ENCODE measurements at places on chromosomes 1 and 21.

DNA sequence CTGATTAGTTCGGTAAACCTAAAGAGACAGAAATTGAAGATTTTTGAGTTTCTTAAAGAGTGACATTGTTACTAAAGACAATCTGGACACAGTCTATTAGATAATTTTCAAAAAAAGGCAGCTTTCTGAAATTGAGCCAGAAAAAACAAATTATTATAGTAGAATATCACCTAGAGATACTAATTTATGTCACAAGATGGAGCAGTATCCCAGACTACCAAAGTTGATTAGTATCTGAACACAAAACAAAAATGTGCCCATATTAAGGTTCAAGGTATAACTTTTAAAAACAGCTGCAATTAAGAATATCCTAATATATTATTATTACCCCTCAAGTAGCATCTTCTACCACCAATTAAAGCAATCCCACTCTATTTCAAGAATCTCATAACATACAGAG, 40.5 kb upstream of the SYT2 start:
- no peak for DNase-seq

GRCh38 chr1:202593845-202594244, 116.4 kb downstream of the SYT2 start:
- DNase-seq = no peak

GRCh38 chr21:39153842-39154241, 29.4 kb downstream of the PSMG1 start:
- no peak for DNase-seq

- no peak for DNase-seq
Observed at GRCh38 chr1:213783893-213784292, 203.9 kb upstream of the PROX1 start.

DNA sequence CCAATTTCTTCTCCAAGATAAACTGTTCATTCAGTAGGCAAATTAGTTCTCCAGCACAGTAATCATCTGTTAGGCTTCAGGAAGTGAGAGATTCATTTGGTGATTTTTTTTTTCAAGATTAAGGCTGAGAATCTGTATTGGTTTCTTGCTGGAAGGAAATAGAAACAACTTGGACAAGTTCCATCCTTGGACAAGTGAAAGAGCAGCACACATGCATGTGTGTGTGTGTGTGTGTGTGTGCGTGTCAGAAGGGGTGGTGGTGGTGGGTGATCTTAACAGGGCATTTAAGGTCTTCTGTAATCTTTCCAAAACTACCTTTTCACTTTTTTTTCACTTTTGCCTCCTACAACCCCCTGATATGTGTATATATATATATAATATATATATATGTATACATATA, 15.9 kb upstream of the SUCO start:
- no peak for DNase-seq

- no peak for DNase-seq
Observed at GRCh38 chr21:44702111-44702972, 5.4 kb downstream of the KRTAP10-12 start.

GRCh38 chr1:50231209-50231608, 122.5 kb downstream of the ELAVL4 start:
- DNase-seq = no peak

GRCh38 chr1:209704584-209704983, at the start of gene HSD11B1:
Gene HSD11B1, plus strand, starts transcription at chr1:209704846. Its CDS starts 97 bp downstream, at chr1:209704943.
- no peak for DNase-seq

GRCh38 chr1:63051356-63051755, 267.4 kb downstream of the ATG4C start:
- DNase-seq = no peak

DNA sequence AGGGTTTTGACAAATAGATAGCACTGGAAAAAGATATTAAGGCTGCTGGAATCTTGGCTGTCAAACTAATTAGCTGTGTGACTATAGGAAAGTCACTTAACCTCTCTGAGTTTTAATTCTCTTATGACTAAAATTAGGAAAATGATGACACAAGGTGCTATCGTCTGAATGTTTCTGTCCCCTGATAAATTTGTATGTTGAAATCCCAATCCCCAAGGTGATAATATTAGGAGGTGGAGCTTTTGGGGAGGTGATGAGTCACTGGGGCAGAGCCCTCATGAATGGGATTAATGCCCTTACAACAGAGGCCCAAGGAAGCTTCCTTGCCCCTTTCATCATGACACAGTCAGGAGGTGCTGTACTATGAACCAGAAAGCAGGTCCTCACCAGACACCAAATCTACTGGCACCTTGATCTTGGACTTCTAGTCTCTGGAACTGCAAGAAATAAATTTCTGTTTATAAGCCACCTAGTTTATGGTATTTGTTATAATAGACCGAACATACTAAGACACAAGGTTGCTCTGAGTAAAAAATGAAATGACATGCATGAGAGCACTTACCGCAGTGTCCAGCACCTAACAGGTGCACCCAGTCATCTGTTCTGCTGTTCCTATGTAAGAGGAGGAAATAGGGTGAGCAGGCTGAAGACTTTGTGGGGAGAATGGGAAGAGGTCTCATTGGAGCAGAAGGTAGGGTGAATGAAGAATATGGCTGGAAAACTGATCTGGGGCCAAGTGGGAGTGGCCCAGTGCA, 26.3 kb upstream of the DISP1 start:
- no peak for DNase-seq

GRCh38 chr1:13624526-13624925, 40.9 kb downstream of the PDPN start:
- DNase-seq = no peak

DNA sequence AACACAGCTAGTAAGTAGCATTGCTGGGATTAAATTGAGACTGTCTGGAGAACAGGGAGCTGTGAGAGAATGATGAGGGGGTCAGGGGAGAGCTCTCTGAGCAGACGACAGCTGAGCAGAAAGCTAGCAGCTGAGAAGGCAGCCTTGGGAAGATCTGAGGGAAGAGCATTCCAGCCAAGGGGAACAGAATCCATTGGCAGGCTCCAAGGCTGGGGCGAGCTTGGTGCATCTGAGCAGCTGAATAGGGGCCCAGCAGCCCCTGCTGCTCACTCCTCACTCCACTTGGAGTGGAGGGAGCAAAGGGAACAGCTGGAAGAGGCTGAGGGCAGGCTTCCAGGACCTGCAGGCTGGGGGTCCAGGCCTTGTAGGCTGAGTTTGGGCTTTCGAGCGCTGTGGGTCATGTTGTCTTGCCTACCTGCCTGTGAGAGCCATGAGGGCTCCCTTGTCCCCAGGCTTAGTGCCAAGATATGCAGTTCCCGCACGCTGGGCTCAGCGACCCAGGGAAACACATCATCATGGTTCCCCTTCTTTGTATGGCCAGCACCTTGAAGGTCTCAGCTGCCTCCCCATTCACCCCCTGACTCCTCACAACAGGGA, 10.5 kb downstream of the ACOT11 start:
- no peak for DNase-seq

- DNase-seq = no peak
Observed at GRCh38 chr1:182249201-182249676, 142.4 kb downstream of the GLUL start.

DNA sequence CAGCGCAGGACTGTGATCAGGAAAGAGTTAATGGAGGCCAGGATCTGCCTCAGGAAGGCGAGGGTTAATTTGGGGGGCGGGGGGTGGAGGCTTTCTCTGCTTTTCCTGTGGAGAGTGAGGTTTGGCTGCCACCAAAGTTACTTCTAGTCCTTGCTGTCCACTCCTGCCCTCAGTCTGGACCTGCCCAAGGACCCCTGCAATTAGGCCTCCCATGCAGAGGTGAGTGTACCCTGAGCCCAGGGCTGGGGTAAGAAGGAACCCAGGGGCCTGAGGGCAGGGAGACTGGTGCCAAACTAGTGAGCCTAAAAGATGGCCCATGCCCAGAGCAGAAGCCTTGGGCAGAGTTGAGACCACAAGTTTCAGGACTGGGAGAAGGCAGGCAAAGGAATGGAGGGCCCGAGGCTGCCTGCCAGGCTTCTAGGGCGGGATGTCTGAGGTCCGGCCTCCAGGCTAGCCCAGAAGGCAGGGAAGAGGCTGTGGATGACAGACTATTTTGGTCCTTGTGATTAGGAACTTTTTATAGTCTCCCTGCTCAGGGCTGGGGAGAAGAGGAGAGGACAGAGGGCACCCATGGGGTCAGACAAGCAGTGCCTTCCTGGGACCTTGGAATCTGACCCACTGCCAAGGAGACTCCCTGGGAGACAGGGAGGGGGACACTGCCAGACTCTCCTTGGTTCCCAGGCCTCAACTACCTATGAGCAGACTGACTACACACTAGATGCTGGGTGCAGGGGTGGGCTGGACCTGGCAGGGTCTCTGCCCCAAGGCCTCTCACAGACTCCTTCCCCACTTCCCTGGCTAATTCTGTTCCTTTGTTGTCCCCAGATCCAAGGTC, at the start of gene FAM110D:
FAM110D (plus strand) TSS at position 172 of the 835 bp plus-strand sequence. CDS start 2,213 bp downstream, outside the sequence.
- DNase-seq = no peak

- no peak for DNase-seq
Observed at GRCh38 chr1:33140153-33141149, 41.4 kb downstream of the TRIM62 start.

- DNase-seq = no peak
Observed at GRCh38 chr1:157849229-157849875, 7.7 kb upstream of the CD5L start.

DNA sequence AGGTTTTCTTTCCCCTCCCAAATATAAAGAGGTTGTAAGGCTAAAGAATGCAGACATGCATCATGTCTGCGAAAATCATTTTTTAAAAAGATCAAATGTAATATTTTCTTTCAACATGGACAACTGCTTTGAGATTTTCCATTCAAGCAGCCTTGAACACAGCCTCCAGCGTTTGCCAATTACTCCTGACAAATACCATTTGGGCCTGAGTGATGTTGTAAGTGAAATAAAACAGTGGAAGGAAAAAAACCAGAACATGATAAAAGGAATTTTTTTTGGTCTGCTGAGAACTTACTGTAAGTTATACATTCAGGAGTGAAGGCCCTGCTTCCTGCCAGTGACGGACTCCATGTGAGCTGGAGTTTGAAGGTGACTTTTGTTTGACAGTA, 37.2 kb downstream of the SETD4 start:
- DNase-seq = no peak

GRCh38 chr1:212565079-212565478, 43.5 kb upstream of the ATF3 start:
- no peak for DNase-seq

- DNase-seq = no peak
Observed at GRCh38 chr21:34348890-34349519, 14.8 kb upstream of the KCNE2 start.

GRCh38 chr1:246160905-246161304, 346.2 kb downstream of the SMYD3 start:
- DNase-seq = no peak

DNA sequence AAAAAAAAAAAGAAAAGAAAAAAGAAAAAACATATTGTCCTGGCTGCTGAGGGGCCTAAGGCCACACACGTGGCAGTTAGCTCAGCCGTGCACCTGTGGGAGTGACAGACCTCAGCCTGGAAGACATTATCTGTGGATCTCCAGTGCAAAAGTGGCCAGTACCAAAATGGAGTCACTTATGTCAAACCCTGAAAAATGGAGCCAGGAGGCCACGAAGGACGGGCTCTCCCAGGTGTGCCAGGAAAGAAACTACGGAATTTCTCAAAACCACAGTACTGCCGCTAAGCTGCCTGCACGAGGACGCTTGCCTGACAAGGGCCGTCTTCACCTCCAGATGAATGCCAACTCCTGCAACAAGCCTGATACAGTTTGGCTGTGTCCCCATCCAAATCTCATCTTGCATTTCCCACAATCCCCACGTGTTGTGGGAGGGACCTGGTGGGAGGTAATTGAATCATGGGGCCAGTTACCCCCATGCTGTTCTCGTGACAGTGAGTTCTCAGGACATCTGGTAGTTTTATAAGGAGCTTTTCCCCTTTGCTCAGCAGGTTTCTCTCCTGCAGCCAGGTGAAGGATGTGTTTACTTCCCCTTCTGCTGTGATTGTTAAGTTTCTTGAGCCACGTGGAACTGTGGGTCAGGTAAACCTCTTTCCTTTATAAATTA, 5.3 kb upstream of the MIB2 start:
- no peak for DNase-seq

- no peak for DNase-seq
Observed at GRCh38 chr1:77831566-77831965, 52.1 kb downstream of the MIGA1 start.

GRCh38 chr1:69639159-69639558, 71.4 kb downstream of the LRRC7 start:
- DNase-seq = no peak

DNA sequence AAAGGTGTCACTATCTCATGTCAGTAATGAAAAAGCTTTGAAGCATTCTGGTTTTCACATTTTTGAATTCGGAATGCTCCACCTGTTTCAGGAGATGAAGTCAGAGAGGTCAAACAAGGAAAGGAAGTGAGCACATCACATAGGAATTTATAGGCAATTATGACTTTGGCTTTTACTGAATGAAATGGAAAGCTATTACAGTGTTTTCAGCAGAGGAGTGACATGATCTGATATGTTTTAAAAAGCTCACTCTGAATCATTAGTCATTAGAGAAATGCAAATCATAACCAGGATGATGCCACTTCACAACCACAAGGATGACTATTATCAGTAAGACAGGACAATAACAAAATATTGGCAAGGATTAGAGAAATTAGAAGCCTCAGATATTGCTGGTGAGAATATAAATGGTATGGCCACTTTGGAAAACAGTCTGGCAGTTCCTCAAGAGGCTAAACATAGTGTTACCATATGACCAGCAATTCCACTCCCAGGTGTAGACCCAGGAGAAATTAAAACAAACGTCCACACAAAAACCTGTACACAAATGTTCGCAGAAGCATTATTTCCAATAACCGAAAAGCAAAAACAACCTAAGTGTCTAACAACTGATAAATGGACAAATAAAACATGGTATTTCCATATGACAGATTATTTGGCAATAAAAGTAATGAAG, 7.5 kb downstream of the TAF1A start:
- no peak for DNase-seq

- no peak for DNase-seq
Observed at GRCh38 chr1:211384524-211384923, 57.9 kb downstream of the TRAF5 start.

GRCh38 chr1:173960625-173961024, 43.5 kb upstream of the SERPINC1 start:
- DNase-seq = no peak

DNA sequence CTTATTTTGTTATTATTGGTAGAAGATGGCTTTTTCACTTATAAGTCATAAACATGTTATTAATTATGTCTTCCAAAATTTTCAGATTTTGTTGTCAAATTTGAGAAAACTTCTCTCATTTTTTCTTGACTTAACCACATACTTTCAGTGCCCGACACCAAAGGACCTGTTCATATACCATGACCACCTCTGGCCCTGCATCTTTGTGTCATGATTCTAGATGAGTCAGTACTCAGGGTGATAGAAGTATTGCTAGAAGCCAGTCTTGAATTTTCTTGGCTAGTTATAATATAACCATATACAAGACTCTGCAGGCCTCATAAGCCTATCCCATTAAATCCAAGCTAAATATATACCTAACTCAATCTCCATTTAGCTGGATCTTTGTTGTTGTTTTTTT, 35.4 kb upstream of the DPH5 start:
- no peak for DNase-seq
